ENCODE measurements at places on chromosomes 4 and X. TPM values are rescaled to one million over a fixed set of nuclear protein-coding genes. Genes with fewer than 3 reads are reported as not detected.

Gene CABS1
- not detected for total RNA-seq

- no peaks in the 10 kb centered on the region for H3K36me3 ChIP-seq
- no peaks in the 10 kb centered on the region for H3K4me1 ChIP-seq
- no peak overlapping the region for H3K4me3 ChIP-seq
- no peaks in the 10 kb centered on the region for H3K27me3 ChIP-seq
- DNase-seq, result no peak
Measured at GRCh38 chrX:23854122-23854521, 53.6 kb downstream of the APOO start.

- no peaks in the 10 kb centered on the region for H3K27me3 ChIP-seq
- H3K4me1 ChIP-seq, result peaks cover 9% of the 10 kb centered on the region
- no peak overlapping the region for H3K27ac ChIP-seq
- H3K4me3 ChIP-seq, result no peak overlapping the region
Measured at GRCh38 chr4:54004463-54004862, 59.9 kb downstream of the CHIC2 start.

Gene H2BW2
- total RNA-seq, result 0.10 TPM

- no peak overlapping the region for H3K4me3 ChIP-seq
- no peaks in the 10 kb centered on the region for H3K4me1 ChIP-seq
- DNase-seq, result no peak
- peaks cover 9% of the 10 kb centered on the region for H3K27me3 ChIP-seq
Measured at GRCh38 chr4:55116450-55116849, 8.9 kb downstream of the KDR start.

GRCh38 chr4:78343682-78344081, 207.9 kb upstream of the ANXA3 start:
- no peaks in the 10 kb centered on the region for H3K4me1 ChIP-seq
- H3K27ac ChIP-seq, result no peak overlapping the region
- peaks cover 27% of the 10 kb centered on the region for H3K27me3 ChIP-seq
- H3K36me3 ChIP-seq, result no peaks in the 10 kb centered on the region
- DNase-seq, result no peak
- H3K4me3 ChIP-seq, result no peak overlapping the region

Gene EMCN
- not detected for total RNA-seq

Gene GAGE12F
- not detected for total RNA-seq

Gene KIT
- total RNA-seq, result 0.29 TPM

Gene TIGD2
- 5.9 TPM for total RNA-seq

DNA sequence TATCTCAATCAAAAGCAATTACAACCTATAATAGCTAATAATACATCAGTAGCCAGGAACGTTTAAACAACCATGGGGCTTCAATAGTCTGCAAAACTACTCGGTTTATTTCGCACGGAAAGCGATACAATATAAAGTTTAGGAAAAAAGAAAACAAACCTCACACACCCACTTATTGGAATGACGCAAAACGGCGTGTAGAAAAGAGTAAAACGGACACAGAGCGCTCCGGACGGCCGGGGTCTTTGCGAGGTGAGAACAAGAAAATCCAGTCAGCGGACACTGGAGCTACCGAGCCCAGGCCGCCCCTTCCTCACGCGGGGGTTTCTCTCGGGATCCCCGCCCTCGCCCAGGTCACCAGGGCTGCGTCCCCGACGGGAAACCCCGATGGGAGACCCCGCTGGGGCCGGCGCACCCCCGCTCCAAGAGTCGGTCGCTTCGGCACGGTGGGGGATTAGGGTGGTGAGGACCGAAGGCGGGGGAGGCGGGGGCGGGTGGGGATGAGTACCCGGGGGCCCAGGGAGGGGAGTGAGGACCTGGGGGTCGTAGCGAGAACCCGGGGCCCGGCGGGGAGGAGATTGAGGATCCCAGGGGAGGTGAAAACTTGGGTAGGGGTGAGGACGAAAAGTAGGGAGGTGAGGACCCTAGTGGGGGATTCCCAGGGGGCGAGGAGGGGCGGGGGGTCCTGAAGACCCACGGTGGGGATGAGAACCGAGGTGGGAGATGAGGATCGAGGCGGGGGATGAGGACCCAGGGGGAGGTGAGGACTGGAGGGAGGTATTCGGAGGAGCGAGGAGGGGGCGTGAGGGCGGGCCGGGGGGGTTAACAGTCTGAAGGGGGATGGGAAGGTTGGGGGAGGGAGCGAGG, 737 bp downstream of the NELFA start:
- peak overlapping the region; percentile 93 for H3K27ac ChIP-seq
- H3K36me3 ChIP-seq, result peaks cover 26% of the 10 kb centered on the region
- H3K27me3 ChIP-seq, result peaks cover 2% of the 10 kb centered on the region
- peak overlapping the region; percentile 89 for H3K4me3 ChIP-seq

DNA sequence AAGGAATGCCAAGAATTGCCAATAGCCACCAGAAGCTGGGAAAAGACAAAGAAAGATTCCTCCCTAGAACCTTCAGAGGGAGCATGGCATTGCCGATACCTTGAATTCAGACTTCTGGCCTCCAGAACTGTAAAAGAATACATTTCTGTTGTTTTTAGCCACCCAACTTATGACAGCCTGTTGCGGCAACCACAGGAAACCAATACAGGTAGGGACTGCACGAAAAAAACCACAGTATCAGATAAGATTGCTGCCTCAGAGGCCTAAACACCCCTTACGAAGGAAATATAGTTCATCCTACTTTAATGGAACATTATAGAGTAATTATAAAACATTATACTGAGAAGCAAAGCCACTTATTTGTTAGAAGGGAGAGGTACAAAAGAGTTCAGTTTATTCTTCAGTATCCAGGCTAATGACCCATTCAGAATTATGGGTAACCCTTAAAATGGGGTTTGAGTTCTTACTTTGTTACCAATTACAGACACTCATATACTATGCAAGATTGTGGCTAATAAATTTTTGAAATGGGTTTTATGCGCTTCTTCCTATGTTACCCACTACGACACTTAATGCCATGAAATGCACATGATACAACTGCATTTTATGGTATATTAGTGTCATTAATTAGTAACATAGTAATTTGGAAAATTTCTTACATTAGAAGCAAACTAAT, 37.4 kb upstream of the SMIM10L2A start:
- no peaks in the 10 kb centered on the region for H3K27me3 ChIP-seq
- peak; percentile 68 for DNase-seq
- peak overlapping the region; percentile 97 for H3K27ac ChIP-seq
- H3K4me3 ChIP-seq, result peak overlapping the region; percentile 62

GRCh38 chr4:91427171-91427570, 876.6 kb upstream of the GRID2 start:
- no peak overlapping the region for H3K4me3 ChIP-seq
- no peak overlapping the region for H3K27ac ChIP-seq

Gene PNCK
- total RNA-seq, result not detected

Gene CT45A3
- not detected for total RNA-seq

DNA sequence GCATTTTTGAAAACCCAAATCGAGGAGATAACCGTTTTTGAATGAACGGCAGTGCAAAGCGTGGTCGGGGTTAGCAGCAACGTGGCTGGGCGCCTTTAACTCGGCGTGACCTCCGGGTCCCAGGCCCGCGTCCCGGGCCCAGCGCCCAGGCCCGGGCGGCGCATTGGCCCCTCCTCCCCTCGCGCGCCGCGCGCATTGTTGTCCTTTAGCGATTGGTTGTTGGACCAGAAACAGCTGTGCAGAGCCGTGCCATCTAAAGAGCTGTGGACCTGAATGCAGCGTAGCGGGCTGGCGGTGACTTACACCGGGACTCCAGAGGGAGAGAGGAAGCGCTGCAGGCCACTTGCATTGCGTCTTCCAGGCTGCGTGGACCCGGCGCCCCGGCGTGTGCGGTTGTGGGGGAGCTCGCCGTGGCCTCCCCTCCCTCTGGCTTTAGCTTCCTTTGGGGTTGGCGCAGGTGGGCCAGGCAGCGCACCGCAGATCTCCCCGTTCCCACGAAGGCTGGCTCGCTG, at the start of gene STOX2:
Gene STOX2, plus strand, starts transcription at position 227 of the 512 bp plus-strand sequence. CDS start 1,484 bp downstream, outside the sequence.
- peaks cover 77% of the 10 kb centered on the region for H3K27me3 ChIP-seq
- H3K36me3 ChIP-seq, result no peaks in the 10 kb centered on the region
- DNase-seq, result peak; percentile 8

Gene USP51
- 1.8 TPM for total RNA-seq

- no peaks in the 10 kb centered on the region for H3K36me3 ChIP-seq
- no peaks in the 10 kb centered on the region for H3K27me3 ChIP-seq
- H3K27ac ChIP-seq, result no peak overlapping the region
- H3K4me3 ChIP-seq, result no peak overlapping the region
- H3K4me1 ChIP-seq, result no peaks in the 10 kb centered on the region
Measured at GRCh38 chr4:127284236-127284635, 348.5 kb upstream of the INTU start.

GRCh38 chrX:73447311-73447794, 500 bp downstream of the CDX4 start:
- H3K36me3 ChIP-seq, result no peaks in the 10 kb centered on the region
- DNase-seq, result no peak
- H3K4me3 ChIP-seq, result no peak overlapping the region
- no peak overlapping the region for H3K27ac ChIP-seq

Gene RASGEF1B
- total RNA-seq, result 2.7 TPM

Gene NAT8L
- total RNA-seq, result 0.07 TPM

DNA sequence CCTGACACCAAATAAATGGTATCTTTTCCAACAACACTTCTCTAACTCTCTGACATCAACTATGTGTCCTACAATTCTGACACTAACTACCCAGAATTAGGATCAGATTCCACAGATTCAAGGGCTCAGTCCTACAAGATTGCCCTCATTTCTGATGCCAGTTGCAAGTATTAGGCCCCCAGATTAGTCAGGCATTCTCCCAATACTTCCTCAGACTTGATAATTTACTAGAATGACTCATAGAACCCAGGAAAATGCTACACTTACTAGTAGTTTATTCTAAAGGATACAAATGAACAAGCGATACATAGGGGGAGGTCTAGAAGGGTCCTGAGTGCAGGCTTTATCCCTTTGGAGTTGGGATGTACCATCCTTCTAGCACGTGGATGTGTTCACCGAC, 8.5 kb downstream of the TIGD2 start:
- H3K36me3 ChIP-seq, result no peaks in the 10 kb centered on the region
- H3K4me1 ChIP-seq, result peaks cover 4% of the 10 kb centered on the region
- no peaks in the 10 kb centered on the region for H3K27me3 ChIP-seq
- H3K27ac ChIP-seq, result no peak overlapping the region

- H3K27me3 ChIP-seq, result peaks cover 53% of the 10 kb centered on the region
- H3K4me1 ChIP-seq, result peaks cover 8% of the 10 kb centered on the region
- H3K4me3 ChIP-seq, result no peak overlapping the region
- no peaks in the 10 kb centered on the region for H3K36me3 ChIP-seq
Measured at GRCh38 chr4:76585897-76586360, 150.9 kb downstream of the SHROOM3 start.

DNA sequence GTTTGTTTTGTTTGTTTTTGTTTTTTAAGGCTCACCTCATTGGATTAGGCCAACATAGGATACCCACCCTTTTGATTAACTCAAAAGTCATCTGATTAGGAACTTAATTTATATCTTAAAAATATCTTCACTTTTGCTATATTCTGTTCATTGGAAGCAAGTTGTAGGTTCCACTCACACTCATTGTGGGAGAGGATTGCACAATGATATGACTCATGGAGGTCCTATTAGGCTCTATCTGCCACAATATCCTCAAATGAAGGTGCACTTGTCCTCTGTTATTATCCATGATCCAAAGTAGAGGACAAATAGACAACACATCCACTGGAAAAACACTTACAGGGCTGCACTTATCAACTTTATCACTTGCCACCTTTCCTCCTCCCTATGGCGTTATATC, 60.5 kb upstream of the ADAMTS3 start:
- H3K4me3 ChIP-seq, result no peak overlapping the region
- no peak for DNase-seq
- H3K4me1 ChIP-seq, result no peaks in the 10 kb centered on the region

Gene STPG2
- total RNA-seq, result not detected

DNA sequence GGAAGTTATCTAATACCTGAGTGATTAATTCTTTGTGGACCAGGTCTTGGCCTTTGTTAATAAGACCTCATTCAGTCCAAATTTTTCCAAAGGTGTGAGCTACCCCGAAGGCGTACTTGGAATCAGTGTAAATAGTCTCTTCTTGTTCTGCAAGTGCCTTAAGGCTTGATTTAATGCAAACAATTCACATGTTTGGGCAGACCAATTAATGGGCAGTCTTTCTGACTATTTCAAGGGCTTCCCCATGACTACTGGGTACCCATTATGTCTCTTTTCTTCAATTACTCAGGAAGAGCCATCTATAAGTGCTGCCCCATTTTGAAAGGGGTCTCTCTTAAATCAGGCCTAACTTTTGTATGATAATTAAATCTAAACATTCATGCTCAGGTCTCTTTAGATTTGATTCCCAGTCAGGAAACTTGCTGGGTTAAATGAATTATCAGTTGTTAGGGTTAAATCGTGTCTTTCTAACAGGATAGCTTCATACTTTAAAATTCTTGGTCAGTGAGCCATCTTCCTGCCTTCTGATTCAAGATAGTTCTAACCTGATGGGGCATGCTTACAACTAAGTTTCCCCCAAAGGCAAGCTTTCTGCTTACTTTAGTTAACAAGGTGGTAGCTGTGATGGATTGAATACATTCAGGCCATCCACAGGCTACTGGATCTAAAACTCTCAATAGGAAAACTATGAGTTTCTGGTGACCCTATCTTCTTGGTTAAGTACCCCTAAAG, 179.6 kb downstream of the CCNG2 start:
- H3K27me3 ChIP-seq, result peaks cover 4% of the 10 kb centered on the region
- H3K4me1 ChIP-seq, result no peaks in the 10 kb centered on the region
- H3K4me3 ChIP-seq, result no peak overlapping the region
- H3K36me3 ChIP-seq, result no peaks in the 10 kb centered on the region

Gene SORBS2
- not detected for total RNA-seq

Gene RPS6KA6
- total RNA-seq, result not detected

DNA sequence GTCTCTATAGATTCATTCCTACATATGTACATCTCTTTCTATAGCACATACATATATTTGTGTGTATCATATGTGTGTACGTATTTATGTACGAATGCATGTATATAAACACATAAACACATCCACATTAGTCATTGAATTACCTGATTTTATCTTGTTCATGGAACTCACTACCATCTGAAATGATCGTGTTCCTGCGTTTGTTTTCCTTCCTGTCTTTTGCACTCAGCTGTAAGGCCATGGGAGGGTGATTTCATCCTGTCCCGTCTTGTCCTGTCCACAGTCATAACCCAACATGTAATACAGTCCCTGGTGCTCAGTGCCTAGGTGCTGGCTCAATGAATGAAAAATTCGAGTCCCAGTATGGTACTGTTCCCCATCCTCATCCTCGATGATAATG, 191.8 kb upstream of the PSAPL1 start:
- DNase-seq, result no peak
- H3K27ac ChIP-seq, result no peak overlapping the region
- no peak overlapping the region for H3K4me3 ChIP-seq
- no peaks in the 10 kb centered on the region for H3K4me1 ChIP-seq
- H3K27me3 ChIP-seq, result peaks cover 5% of the 10 kb centered on the region
- H3K36me3 ChIP-seq, result no peaks in the 10 kb centered on the region

DNA sequence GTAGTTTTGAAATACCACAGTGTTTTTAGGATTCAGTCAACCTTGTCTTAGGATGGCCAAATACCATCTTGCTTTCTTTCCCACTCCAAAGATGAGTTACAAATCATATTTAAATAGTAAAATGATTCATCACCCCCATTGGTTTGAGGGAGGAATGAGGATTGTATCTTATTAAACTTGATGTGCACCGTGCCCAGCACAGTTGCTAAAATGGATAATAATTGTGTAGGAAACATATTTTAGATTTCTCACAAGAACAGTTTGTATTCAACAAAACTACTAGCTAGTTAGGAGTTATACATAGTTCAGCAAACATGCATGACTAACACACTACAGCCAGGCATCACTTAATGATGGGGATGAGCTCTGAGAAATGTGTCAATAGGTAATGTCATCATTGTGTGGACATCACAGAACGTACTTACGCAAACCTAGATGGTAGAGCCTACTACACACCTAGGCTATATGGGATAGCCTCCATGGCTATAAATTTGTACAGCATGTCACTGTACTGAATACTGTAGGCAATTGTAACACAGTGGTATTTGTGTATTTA, 245.4 kb downstream of the FBXW7 start:
- H3K27me3 ChIP-seq, result no peaks in the 10 kb centered on the region
- H3K27ac ChIP-seq, result no peak overlapping the region
- H3K4me3 ChIP-seq, result no peak overlapping the region

Gene KLF8
- 15.2 TPM for total RNA-seq
